ENCODE measurements at places on chromosomes 4 and X.

GRCh38 chr4:83150653-83151330, 36.3 kb upstream of the PLAC8 start:
- DNase-seq, result no peak

DNA sequence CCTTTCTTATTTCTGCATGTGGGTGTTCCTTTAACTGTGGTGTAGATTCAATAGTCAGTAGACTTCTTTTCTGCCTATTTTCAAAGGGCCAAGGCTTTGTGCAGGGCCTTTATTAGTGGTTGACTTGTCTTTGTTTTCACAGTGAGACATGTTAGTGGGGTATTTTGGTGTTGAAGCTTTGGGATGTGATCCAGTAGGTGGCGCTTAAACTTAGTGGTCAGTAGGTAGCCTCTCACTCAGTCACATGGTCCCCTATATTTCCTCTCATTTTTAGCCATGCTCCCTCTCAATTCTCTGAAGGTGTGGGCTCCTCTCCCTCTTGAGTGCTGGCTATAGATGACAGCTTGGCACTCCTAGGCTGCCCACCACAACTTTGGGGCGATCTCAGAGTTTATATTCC, 23.4 kb upstream of the SLC10A7 start:
- no peak for DNase-seq

DNA sequence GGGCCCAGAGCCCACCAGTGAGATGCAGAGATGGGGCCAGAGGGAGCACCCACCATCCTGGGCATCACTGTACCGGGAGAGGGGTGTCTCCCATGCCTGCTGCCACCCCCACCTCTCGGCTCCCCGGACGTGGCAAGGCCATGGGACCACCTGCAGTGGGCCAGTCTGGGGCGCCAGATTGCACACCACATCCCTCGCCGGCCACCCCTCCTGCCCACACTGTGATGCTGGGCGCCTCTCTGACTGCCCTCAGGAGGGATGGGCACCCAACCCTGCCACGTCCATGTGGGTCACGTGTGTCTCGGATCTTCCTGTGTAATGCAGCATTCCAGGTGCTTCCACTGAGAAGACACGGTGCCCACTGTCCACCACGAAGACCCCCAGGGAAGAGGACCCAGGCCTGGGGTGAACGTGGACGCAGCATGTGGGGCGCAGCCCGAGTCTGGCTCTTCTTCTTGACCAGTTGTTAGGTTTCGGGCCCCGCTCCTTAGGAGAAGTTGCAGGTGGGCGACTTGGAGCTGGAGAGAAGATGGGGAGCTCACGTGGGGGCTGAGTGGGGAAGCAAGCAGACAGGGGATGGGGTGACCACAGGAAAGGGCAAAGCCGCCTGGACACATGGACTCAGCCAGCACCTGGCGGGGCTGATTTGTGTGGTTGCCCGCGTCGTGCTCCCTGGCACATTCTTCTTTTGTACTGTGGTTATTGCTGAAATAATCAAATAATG, 47.7 kb downstream of the ZFYVE28 start:
- DNase-seq, result no peak

- DNase-seq, result no peak
These were observed 82.2 kb downstream of the CC2D2A start for GRCh38 chr4:15551740-15552446.

- no peak for DNase-seq
These were observed 37.4 kb downstream of the LHFPL1 start for GRCh38 chrX:112642349-112642748.

- DNase-seq, result no peak
These were observed 2054.9 kb downstream of the PCDH7 start for GRCh38 chr4:32775049-32775448.

DNA sequence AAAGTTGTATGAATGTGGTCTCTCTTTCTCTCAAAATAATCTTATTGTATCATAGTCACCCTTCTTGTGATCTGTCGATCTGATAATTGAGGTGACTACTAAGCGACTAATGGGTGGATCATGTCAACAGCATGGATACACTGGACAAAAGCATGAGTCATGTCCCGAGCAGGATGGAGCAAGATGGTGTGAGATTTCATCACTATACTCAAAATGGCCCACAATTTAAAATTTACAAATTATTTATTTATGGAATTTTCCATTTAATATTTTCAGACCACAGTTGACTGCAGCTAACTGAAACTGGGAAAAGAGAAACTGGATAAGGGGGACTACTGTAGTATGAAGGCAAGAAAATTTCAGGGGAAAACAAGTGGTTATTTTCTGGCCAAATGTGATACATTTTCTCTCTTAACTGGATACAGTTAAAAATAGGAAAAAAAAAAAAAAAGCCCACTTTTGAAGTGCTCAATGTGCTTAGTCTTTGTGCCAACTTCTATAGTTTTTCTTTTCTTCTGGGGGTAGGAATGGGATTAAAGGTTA, 25.3 kb downstream of the FAM241A start:
- no peak for DNase-seq

- no peak for DNase-seq
These were observed 188.4 kb upstream of the GALNT7 start for GRCh38 chr4:172980219-172980618.

DNA sequence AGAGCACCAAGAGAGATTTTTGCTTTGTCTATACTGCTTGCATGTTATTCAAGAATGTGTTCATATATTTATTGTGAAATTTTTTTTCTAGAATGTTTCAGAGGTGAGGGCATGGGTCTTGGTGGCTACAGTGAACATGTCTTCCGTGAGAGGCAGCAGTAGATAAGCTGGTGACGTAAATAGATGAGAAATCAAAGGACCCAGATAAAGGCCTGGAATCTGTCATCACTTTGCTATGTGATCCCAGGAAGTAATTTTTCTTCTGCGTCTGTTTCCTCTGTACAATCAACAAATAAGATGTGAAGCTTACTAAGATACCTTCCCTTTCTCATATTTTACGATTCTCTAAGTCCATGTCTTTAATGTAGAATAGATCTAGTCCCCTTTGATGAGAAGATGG, 129.1 kb downstream of the COL4A6 start:
- no peak for DNase-seq

DNA sequence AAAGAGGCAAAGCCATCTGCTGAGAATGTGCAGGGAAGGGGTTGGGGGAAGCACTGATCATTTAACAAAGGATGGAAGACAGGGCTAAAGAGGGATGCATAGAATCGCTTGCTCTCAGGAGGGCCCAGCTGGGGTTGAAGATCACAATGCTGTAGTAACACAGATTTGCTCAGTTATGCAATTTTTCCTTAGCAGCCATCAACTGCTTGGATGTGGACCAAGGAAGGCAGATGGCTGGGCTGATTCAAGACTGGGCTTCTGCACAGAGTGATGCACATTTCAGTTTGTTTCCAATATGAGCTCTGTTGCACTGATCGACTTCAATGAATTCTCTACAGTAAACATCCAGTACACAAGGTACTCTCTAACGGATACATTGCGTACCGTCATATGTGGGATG, 127.8 kb upstream of the TBL1X start:
- DNase-seq, result no peak

- no peak for DNase-seq
These were observed 43.2 kb downstream of the ANOS1 start for GRCh38 chrX:8688776-8689175.

GRCh38 chr4:14566518-14566917, 435.8 kb upstream of the CPEB2 start:
- no peak for DNase-seq

DNA sequence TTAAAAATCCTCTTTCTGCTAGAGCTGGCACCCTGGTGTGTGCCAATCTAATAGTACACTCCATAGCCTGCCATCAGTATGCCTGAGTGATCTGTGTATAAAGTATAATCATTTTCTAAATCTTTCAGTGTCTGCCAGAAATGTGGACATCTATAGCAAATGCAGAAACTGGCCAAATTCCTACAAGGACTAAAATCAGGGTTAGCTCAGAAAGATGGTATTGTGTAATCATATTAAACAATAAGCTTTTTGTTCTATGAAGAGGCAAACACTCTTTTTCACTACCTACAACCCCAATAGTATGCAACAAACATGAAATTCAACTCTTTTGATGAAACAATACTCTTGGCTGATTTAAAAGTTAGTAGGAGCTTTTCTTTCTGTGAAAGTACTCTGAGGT, 7.7 kb upstream of the TXLNG start:
- no peak for DNase-seq

DNA sequence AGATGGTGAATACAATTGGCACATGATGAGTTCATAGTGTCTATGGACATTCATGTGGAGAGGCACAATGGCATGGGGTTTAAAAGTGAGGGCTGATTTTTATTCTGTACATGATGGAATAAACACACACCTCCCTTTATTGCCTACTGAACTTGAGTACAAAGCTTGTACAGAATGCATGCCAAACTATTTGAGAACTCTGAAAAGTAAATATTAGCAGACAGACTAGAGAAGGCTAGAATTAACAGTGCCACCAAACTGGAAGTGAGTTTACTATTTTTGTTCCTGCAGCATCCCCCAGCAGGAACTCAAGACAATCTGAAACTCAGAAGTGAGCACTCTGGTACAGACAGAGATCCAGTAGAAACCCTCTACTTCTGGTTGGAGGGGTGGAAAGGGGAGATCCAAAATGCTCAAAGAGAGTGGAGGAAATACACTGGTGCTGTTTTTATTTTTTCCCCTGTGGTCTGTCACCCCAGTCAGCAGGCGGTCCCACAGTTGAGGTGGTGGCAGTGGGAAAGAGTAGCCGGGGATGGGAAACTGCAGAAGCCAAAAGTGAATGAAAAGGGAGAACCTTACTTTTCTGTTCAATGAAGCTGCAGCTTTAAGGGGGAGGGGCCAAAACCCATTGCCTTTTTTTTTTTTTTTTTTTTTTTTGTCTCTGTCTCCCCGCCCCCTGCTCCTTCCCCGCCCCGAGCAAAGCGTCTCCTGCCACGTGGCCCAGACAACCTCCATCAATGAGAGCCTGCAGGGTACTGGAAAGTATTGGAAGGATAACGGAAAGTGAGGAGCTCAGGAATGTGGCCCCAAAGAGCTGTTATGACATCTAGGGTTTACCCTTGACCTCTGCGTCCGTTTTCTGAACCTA, 20.5 kb downstream of the AKAP4 start:
- no peak for DNase-seq

- DNase-seq, result no peak
These were observed 26.8 kb downstream of the ABLIM2 start for GRCh38 chr4:8131826-8132225.

DNA sequence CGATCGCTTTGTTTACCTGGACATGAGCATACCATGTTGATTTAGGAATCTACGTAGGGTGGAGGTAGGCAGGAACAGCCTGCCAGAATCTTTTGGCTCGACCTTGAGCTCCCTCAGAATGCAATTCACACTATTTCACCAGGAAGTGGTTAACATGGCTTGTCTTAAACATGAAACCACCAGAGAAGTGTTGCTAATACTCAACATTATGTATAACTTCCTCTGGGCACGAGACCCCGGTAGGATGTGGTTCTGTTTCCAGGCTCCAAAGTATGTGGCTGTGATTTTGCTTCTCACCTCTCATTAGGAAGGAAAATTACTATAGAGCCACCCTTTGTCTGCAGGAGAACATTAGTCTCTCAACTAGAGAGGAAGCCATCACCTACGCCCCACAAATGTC, 59.0 kb upstream of the VCX3B start:
- DNase-seq, result no peak

GRCh38 chr4:180598281-180598680, 1644.9 kb upstream of the TENM3 start:
- DNase-seq, result no peak

- DNase-seq, result no peak
These were observed 62.8 kb downstream of the UCHL1 start for GRCh38 chr4:41319553-41319952.

Data from NCI-H1417 treated with DMSO at 0.1 percent for 48 hours (cell line).